ENCODE measurements at places on chromosomes 2 and 18. TPM values are rescaled to one million over a fixed set of nuclear protein-coding genes. Genes with fewer than 3 reads are reported as not detected.

DNA sequence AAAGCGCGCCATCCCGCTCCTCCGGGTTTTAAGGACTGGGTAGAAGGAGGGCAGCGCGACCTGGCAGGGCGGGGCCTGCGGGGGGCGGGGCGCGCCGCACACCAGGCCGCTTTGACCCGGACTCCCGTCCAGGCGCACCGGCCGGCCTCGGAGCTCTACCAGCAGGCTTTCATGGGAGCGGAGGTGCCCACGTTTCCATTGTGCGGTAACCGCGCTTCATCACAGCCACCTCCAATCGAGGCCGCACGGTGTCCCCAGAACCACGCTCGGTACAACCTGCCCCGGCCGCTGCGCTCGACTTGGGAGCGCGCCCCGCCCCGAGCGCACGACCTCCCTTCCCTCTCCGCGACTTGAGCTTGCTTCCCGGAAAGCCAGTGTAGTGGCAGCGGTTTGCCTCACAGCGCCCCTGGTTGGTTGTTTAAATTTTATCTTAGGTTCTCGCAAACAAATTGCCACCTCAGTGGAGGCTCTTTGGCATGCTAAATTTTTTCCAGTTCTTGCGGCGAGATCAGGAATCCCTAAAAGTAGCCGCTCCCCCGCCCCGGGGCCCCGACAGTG, 280 bp upstream of the CYP1B1 start:
- H3K27ac ChIP-seq: no peak overlapping the region
- no peaks in the 10 kb centered on the region for H3K27me3 ChIP-seq
- no peaks in the 10 kb centered on the region for H3K36me3 ChIP-seq
- DNase-seq: peak; percentile 85
- H3K4me1 ChIP-seq: no peaks in the 10 kb centered on the region
- peak overlapping the region; percentile 20 for H3K4me3 ChIP-seq

Gene EIF2B4
- total RNA-seq: 32.2 TPM

Gene CNOT9
- total RNA-seq: 35.6 TPM

DNA sequence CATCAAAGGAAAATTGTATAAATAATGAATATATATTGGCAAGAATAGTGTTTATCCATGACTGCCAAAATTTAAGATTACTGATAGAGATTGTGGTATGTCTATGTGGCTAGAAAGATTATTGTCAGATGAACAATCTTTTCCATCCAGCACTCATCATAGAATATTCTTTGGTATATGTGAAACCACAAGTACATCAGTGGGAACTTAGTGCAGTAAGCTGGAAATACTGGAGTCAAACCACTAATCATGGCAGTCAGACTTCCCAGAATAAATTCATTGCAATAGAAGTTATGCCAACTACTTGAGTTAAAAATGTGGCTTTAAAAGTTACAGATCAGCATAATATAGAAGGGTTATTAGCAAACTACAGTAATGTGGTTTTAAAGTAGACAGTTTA, 310.3 kb downstream of the GULP1 start:
- DNase-seq: no peak
- H3K36me3 ChIP-seq: peaks cover 3% of the 10 kb centered on the region
- H3K27ac ChIP-seq: no peak overlapping the region
- H3K27me3 ChIP-seq: no peaks in the 10 kb centered on the region

Gene IL36A
- total RNA-seq: not detected

Gene SERPINB12
- total RNA-seq: not detected

Gene ZNF513
- total RNA-seq: 15.3 TPM

- H3K27me3 ChIP-seq: no peaks in the 10 kb centered on the region
- peaks cover 5% of the 10 kb centered on the region for H3K4me1 ChIP-seq
- no peak for DNase-seq
- H3K36me3 ChIP-seq: no peaks in the 10 kb centered on the region
Measured at GRCh38 chr2:106956416-106956815, 70.4 kb upstream of the ST6GAL2 start.

DNA sequence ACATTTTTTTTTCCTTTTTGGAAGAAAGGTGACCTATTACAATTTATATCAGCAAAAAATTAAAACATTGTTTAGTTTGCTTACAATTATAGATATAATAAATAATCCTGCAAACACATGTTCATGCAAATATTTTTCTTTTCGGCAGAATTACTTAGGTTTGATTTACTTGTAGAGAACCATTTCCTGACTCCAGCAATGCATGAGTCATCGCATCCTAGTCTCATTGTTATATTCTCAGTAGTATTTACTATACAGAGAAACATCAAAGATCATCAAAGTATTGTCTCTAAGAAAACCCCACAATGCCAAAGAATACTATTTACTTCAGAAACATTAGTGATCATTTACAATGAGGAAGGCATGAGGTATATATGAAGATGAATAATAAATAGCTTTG, 40.4 kb upstream of the MTIF2 start:
- DNase-seq: no peak
- no peaks in the 10 kb centered on the region for H3K27me3 ChIP-seq
- H3K4me1 ChIP-seq: no peaks in the 10 kb centered on the region
- no peak overlapping the region for H3K27ac ChIP-seq

- H3K4me1 ChIP-seq: no peaks in the 10 kb centered on the region
- H3K4me3 ChIP-seq: no peak within 1 kb of the TSS
- no peak for DNase-seq
- H3K27me3 ChIP-seq: no peaks in the 10 kb centered on the region
- no peak within 1 kb of the TSS for H3K27ac ChIP-seq
Measured at GRCh38 chr2:21123473-21124393, at the start of gene TDRD15. TSS of gene TDRD15 (plus strand) at chr2:21123968. CDS start at chr2:21137468, 13,500 bp downstream.

GRCh38 chr2:144115739-144116291, 404.1 kb downstream of the ZEB2 start:
- no peaks in the 10 kb centered on the region for H3K27me3 ChIP-seq
- H3K36me3 ChIP-seq: peaks cover 2% of the 10 kb centered on the region
- no peak overlapping the region for H3K27ac ChIP-seq
- no peak overlapping the region for H3K4me3 ChIP-seq
- no peak for DNase-seq

Gene UGT1A4
- not detected for total RNA-seq

Gene SGPP2
- not detected for total RNA-seq

GRCh38 chr2:595831-596592, 81.2 kb downstream of the TMEM18 start:
- DNase-seq: no peak
- no peaks in the 10 kb centered on the region for H3K27me3 ChIP-seq
- no peaks in the 10 kb centered on the region for H3K36me3 ChIP-seq
- no peak overlapping the region for H3K4me3 ChIP-seq
- H3K4me1 ChIP-seq: no peaks in the 10 kb centered on the region

Gene PSMD14
- 26.9 TPM for total RNA-seq

DNA sequence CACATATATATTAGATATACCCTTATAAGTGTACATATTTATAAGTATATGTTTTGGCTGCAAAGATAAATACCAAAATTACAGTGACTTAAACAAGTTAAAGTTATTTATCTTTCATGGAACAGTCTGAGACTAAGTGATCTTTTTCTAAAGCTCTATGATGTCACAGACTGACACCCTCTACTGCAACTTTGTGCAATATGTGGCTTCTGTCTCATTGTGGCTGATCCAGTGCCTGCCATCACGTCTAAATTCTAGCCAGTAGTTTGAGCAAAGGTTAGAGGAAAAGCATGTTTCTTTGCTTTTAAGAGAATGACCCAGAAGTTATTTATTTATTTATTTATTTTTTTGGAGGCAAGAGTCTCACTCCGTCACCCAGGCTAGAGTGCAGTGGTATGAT, 13.8 kb upstream of the GATA6 start:
- no peak overlapping the region for H3K27ac ChIP-seq
- no peaks in the 10 kb centered on the region for H3K27me3 ChIP-seq
- DNase-seq: no peak
- no peaks in the 10 kb centered on the region for H3K4me1 ChIP-seq
- no peak overlapping the region for H3K4me3 ChIP-seq

Gene MOGAT1
- total RNA-seq: not detected

- no peaks in the 10 kb centered on the region for H3K27me3 ChIP-seq
- H3K4me1 ChIP-seq: no peaks in the 10 kb centered on the region
- H3K4me3 ChIP-seq: no peak overlapping the region
- DNase-seq: no peak
- no peaks in the 10 kb centered on the region for H3K36me3 ChIP-seq
Measured at GRCh38 chr18:64384101-64384500, 235.2 kb upstream of the LINC00305 start.

- H3K27me3 ChIP-seq: no peaks in the 10 kb centered on the region
- no peak overlapping the region for H3K27ac ChIP-seq
- H3K4me1 ChIP-seq: no peaks in the 10 kb centered on the region
Measured at GRCh38 chr2:150811259-150811855, 323.9 kb upstream of the RND3 start.

Gene CABYR
- 5.5 TPM for total RNA-seq

Gene CFC1
- not detected for total RNA-seq

Gene B3GNT7
- 6.7 TPM for total RNA-seq

GRCh38 chr2:78644854-78645253, 380.6 kb upstream of the REG3G start:
- DNase-seq: no peak
- H3K4me3 ChIP-seq: no peak overlapping the region
- H3K27ac ChIP-seq: no peak overlapping the region
- no peaks in the 10 kb centered on the region for H3K27me3 ChIP-seq

Gene CDH19
- total RNA-seq: 9.6 TPM

DNA sequence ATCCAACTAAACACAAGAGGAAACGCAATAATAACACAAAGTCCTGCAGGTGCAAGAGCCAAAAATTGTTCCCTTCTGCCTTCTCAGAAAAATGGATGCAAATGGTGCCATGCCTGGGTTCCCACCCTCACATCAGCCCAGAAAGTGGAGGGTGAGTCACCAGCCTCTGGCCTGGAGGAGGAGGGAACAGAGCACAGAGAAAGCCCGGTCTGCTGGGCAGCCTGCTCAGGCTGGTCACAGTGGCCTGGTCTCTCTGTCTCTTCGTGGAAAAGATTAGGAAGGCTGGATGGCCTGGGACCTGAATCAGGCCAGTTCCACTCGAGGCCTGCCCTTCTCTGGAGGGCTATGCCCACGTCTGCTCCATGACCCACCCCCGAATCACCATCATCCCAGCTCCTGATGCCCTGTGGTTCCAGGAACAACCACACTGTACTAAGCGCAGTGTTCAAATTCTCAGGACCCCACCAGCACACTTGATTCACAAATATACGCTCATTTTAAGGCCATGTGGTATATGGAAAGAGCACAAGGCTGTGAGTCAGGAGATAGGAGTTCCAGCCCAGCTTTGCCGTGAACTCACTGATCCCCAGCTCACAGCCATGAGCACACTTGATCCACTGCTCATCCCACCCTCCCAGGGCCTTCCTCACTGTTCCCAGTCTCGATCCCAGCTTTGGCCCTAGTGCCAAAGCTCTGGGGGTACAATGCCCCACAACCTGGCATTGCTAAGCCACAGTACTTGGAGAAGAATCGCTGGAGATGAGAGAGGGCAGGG, 82.1 kb downstream of the ZBTB7C start:
- no peaks in the 10 kb centered on the region for H3K36me3 ChIP-seq
- H3K4me1 ChIP-seq: peaks cover 11% of the 10 kb centered on the region
- H3K27me3 ChIP-seq: no peaks in the 10 kb centered on the region

DNA sequence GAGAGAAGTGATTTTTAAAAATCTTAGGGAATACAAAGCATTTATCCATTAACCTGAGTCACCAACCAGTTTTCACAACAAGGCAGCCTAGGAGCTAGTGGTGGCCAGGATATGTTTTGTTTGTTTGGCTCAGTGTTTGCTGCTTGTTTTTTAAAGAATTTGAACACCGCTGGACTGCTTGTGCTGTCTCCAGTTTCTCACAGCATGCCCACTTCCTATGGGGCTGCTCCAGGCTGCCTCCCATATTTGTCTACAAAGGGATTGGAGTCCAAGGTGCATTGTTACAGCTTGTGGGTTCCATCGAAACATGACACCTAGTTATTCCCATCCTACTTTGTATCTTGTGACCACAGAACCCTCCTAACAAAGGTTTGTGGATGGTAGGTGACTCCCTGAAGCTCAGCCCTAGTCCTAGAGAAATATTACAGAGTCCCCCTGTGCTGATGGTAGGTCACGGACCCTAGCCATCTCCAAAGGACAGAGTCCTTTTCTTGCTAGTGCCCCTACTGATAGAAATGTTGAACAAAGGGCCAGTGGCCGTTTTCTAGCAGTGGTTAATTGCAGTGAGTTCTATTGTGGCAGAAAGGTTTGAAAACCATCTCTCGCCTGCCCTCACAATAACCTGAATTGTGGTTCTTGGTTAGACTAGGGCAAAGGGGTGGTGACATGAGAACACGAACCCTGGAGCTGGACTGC, 23.2 kb downstream of the GPR39 start:
- no peaks in the 10 kb centered on the region for H3K36me3 ChIP-seq
- no peak overlapping the region for H3K27ac ChIP-seq
- H3K4me3 ChIP-seq: no peak overlapping the region
- no peaks in the 10 kb centered on the region for H3K27me3 ChIP-seq
- no peak for DNase-seq

- no peak overlapping the region for H3K27ac ChIP-seq
- no peaks in the 10 kb centered on the region for H3K36me3 ChIP-seq
- DNase-seq: no peak
- no peak overlapping the region for H3K4me3 ChIP-seq
- no peaks in the 10 kb centered on the region for H3K27me3 ChIP-seq
Measured at GRCh38 chr2:179428649-179429048, 164.0 kb upstream of the SESTD1 start.

DNA sequence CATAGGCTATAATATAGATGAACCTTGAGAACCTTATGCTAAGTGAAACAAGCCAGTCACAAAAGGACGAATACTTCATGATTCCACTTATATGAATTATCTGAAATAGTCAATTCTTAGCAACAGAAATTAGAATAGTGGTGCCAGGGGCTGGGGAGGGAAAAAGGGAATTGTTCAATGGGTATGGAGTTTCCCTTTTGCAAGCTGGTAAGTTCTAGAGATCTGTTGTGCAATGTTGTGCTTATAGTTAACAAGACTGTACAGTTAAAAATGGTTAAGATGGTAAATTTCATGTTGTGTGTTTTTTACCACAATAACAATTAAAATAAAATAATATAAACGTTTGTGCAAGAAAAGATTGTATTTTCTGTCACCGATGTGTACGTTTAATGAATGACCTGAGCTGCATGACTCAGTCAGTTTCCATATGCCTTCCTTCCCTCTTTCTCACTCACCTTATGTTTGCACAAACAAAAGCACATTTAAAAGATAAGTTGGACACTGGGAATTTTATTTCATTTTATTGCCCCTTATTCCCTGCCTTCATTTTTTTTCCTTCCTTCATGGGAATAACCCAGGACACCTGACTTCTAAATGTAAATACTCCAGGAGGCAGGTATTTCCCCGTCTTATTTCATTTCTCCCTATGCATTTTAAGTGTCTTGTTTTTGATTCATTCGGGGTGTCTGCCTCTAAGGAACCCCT, 143.7 kb upstream of the TTC39C start:
- no peaks in the 10 kb centered on the region for H3K27me3 ChIP-seq
- no peak overlapping the region for H3K27ac ChIP-seq
- no peaks in the 10 kb centered on the region for H3K36me3 ChIP-seq
- no peak overlapping the region for H3K4me3 ChIP-seq
- DNase-seq: no peak

- no peak for DNase-seq
- no peak overlapping the region for H3K4me3 ChIP-seq
- H3K4me1 ChIP-seq: peaks cover 2% of the 10 kb centered on the region
- no peaks in the 10 kb centered on the region for H3K36me3 ChIP-seq
- no peak overlapping the region for H3K27ac ChIP-seq
Measured at GRCh38 chr2:38627391-38627790, 24.7 kb upstream of the HNRNPLL start.

Gene SCN3A
- total RNA-seq: 19.3 TPM
